Kasumi-1 (cell line): ENCODE measurements at places on chromosomes 1 and 21.

GRCh38 chr1:167710836-167711235, 10.9 kb upstream of the MPZL1 start:
- no peak for DNase-seq

DNA sequence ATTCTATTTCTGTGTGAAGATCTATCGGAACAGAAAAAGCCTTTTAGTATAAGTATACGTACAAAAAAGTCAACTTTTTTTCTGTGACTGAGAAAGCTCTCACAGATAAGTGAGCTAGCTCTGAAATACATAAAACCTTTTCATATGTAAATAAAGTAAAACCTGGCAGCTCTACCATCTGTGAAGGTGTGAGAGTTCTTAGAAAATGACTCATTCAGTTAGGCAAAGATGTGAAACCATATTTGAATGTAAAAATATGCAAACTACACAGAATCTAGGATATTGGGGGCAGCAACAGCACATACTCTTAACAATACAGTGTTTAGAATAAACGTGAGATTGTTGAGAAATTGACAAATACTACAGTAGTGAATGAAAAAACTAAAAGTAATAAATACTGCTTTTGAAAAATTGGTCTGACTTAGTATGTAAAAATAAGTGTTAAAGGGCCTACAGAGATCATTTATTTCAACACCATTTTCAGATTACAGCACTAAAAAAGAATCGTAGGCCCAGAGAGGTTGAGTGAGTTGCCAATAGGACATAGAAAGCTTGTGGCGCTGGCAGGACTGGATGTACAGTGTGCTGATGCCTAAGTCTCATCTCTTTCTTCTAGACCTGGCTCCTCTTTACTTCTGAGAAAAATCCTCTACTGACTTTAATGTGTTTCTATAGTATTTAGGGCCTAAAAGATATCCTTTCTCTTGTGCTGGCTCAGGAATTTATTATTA, 19.8 kb downstream of the ATP6V1G3 start:
- DNase-seq, result no peak

- DNase-seq, result no peak
Observed at GRCh38 chr1:3107201-3107600, 38.2 kb downstream of the PRDM16 start.

- no peak for DNase-seq
Observed at GRCh38 chr1:66313429-66313828, 220.5 kb upstream of the SGIP1 start.

DNA sequence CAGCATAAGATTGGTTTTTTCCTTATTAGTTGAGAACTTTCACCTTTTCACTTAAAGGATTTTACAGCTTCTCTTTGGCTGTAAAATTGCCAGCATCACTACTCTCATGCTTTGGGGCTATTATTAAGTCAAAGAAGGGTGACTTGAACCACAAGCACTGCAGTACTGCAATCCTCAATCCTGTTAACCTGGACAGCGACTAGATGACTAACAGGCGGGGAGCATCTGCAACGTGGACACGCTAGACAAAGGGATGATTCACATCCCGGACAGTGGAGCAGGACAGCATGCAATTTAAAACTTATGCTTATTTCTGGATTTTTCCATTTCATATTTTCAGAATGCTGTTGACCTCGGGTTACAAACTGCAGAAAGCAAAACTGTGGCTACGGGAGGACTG, 8.1 kb downstream of the ARV1 start:
- DNase-seq, result no peak

DNA sequence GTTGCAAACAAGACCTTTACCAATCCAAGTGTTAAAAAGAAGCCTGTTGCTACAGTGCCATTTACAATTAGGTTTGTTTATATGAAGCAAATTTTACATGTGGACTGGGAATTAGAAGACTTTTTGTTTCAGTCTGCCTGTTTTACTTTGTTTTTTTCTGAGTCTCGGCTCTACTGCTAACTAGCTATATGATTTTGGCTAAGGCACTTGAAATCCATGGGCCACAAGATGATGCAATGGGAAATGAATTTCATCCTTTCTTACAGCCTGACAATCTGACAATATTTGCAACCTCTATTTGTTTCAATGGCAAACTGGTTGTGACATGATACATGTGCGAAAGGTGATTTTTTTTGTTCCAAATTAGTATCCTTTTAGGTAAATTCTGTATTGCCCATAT, 3.7 kb upstream of the PEX11B start:
- no peak for DNase-seq

- no peak for DNase-seq
Observed at GRCh38 chr1:227073786-227074185, 133.7 kb downstream of the COQ8A start.

- DNase-seq, result no peak
Observed at GRCh38 chr1:46490656-46491442, 1.2 kb downstream of the DMBX1 start.
